ENCODE measurements at places on chromosomes 2 and 18.
A peak's percentile ranks its signal among the peaks of the same experiment; 100 is the strongest.

- no peak for DNase-seq
Measured at GRCh38 chr2:177537213-177537612, 144.6 kb downstream of the AGPS start.

- DNase-seq: no peak
Measured at GRCh38 chr18:35022426-35023001, 18.7 kb upstream of the MAPRE2 start.

DNA sequence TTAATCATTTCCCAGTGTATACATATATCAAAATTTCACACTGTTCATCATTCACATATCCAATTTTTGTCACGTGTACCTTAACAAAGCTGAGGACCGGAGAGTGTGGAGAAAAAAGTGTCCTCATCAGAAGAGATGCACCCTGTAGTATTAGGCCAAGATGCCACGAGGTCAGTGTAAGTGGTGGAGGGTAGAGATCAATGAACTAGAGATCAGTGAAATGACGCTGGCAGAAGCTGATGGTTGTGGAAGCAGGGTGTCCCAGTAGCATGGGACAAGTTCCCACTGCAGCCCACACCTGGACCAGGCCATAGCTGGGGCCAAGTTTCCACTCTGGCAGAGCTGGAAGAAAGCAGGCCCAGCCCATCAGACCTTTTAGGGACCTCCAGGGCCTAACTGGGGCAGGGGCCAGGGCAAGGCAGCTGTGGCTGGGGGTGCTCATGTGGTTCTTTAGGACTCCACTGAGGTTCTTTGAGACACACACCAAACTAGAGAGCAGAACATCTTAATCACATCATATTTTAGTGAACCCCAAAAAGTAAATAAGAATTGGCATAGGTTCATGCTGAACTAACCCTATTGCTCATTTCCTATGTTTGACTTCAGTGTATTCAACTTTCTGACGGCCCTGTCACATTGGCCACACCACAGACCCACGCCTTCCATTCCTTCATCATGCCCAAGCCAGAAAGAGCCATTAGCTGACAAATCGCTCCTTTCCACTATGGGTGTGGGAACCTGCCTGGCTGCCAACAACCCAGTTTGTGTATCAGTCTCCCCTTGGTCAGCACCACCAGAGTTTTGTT is 21.6 kb upstream of the GPR55 start:
- no peak for DNase-seq

- peak; percentile 66 for DNase-seq
Measured at GRCh38 chr2:20425371-20425881, 21.4 kb upstream of the RHOB start.

GRCh38 chr18:51098513-51098912 is 68.5 kb downstream of the SMAD4 start:
- DNase-seq: no peak

DNA sequence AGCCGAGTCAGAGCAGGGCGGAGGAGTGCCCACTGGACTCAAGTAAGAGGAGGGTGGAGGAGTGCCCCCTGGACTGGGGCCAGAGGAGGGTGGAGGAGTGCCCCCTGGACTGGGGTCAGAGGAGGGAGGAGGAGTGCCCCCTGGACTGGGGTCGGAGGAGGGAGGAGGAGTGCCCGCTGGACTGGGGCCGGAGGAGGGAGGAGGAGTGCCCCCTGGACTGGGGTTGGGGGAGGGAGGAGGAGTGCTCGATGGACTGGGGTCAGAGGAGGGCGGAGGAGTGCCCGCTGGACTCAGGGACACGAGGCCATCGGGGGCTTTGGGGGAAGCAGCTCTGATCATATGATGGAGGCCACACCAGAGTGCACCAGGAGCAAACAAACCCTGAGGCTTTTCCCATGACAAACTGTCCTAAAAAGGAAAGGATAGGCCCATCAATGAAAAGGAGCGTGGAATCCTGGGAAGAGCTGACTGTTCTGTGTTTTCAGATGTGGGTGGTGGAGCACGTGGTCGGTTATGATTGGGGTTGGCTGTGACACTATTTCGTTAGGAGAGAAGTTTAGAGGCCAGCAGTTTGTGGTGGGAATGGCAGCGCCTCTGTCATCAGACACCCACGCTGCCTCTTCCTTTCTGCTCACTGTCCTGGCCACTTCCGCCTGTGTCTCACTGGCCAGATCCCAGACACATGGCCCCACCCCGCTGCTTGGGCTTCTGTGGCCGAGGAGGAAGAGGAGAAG is 24.5 kb upstream of the HPCAL1 start:
- DNase-seq: peak; percentile 45

GRCh38 chr2:134391751-134392160 is 137.9 kb downstream of the MGAT5 start:
- DNase-seq: no peak

DNA sequence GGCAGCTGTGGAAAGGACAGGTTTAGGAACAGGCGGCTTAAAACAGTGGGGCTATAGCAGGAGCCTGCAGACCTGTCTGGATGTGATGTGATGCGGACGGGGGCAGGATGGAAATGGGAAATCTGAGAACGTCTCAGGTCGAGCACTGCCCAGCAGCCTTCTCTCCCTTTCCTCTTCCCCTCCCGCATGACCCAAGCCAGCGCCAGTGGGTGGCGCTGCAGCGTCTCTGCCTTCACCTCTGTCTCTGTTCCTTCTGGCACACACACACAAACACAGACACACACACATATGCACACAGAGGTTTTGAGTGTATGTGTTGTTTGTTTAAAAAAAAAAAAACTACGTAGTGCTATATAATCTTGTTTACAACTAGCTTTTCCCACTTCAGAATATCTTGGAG is 82.0 kb upstream of the SLC66A3 start:
- peak; percentile 51 for DNase-seq

- DNase-seq: no peak
Measured at GRCh38 chr2:175195012-175195411, 13.5 kb upstream of the ATP5MC3 start.
